Glutamatergic neuron (in vitro differentiated cells): ENCODE measurements at places on chromosomes 1 and 21.

DNA sequence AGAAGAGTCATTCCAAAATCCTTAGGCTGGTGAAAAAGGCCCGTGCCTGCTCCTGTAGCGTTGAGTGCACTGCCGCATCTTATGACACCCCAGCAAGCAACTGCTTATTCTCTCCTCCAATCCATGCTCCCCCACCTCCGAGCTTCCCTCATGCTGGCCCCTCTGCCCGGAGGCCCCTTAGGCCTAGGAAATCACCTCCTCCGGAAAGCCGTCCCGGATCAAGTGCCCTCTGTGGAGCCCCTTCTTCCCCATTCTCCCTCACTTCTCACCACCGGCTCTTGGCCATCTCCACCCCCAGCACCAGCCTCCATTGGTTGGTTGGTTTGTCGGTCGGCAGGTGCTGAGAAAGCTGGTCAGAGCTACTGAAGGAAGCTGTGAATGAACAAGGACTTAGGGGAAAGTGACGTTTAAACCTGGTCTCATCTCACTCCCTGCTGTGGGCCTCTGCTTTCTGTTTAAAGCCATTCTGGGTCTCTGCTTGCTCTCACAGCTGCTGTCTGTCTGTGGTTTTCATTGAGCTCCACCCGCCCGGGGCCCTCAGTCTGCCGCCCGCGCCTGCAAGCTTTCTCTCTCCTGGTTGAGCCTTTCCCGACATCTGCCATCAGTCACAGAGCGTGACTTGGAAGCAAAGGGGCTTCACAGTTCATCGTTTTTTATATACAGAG lies 122.2 kb downstream of the KCNN3 start:
- H3K27ac ChIP-seq: peak overlapping the region; percentile 88
- DNase-seq: peak; percentile 60
- H3K27me3 ChIP-seq: peaks cover 20% of the 10 kb centered on the region
- peaks cover 61% of the 10 kb centered on the region for H3K4me1 ChIP-seq
- peak overlapping the region; percentile 39 for H3K4me3 ChIP-seq
- H3K36me3 ChIP-seq: no peaks in the 10 kb centered on the region

- peaks cover under 1% of the 10 kb centered on the region for H3K36me3 ChIP-seq
- peaks cover 6% of the 10 kb centered on the region for H3K27me3 ChIP-seq
- no peak overlapping the region for H3K4me3 ChIP-seq
- peaks cover 3% of the 10 kb centered on the region for H3K4me1 ChIP-seq
Measured at GRCh38 chr1:231613419-231614349, 12.9 kb upstream of the DISC1 start.

DNA sequence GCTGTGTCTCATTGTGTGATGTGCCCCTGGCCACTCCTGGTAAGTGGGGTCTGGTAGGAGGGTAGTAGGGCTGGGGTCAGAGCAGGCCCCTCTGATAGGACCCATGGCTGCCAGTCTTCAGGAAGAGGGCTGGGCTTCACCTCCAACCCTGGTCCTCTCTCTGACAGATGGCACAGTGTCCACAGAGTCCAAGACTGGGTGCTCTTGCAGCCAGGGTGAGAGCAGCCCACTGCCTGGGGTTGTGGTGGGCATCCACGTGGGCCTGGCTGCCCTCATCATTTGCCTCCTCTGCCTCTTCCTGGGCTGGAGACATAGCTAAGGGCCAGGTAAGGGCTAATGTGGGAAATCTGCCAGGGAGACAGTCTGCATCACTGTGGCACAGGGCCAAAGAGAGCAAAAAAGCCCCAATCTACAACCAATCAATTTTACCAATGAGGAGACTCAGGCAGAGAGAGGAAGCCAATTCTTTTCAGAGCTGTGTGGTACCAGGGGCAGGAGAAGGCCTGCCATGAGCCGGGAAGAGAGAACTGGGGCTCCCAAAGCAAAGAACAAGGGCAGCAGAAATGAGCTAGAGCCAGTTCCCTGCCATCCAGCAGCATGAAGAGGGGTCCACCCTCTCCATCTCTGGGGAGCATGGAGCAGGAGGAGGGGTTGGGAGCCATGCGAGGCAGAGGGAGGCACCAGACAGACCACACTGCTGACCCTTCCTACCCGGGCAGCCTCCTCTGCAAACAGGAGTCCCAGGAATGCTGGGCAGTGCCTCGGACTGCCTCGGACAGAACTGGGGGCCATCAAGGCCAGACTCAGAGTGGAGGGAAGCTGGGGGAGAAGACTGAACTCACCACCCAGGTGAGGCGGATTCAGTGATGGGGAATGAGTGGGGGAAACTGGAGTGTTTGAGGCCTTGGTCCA lies 26.8 kb downstream of the SLC27A3 start:
- peaks cover 15% of the 10 kb centered on the region for H3K27me3 ChIP-seq
- H3K27ac ChIP-seq: no peak overlapping the region
- DNase-seq: no peak
- H3K4me3 ChIP-seq: no peak overlapping the region

GRCh38 chr1:42921769-42922168 lies 36.9 kb downstream of the SLC2A1 start:
- H3K27me3 ChIP-seq: peaks cover 11% of the 10 kb centered on the region
- no peaks in the 10 kb centered on the region for H3K36me3 ChIP-seq
- no peak for DNase-seq
- H3K27ac ChIP-seq: no peak overlapping the region

DNA sequence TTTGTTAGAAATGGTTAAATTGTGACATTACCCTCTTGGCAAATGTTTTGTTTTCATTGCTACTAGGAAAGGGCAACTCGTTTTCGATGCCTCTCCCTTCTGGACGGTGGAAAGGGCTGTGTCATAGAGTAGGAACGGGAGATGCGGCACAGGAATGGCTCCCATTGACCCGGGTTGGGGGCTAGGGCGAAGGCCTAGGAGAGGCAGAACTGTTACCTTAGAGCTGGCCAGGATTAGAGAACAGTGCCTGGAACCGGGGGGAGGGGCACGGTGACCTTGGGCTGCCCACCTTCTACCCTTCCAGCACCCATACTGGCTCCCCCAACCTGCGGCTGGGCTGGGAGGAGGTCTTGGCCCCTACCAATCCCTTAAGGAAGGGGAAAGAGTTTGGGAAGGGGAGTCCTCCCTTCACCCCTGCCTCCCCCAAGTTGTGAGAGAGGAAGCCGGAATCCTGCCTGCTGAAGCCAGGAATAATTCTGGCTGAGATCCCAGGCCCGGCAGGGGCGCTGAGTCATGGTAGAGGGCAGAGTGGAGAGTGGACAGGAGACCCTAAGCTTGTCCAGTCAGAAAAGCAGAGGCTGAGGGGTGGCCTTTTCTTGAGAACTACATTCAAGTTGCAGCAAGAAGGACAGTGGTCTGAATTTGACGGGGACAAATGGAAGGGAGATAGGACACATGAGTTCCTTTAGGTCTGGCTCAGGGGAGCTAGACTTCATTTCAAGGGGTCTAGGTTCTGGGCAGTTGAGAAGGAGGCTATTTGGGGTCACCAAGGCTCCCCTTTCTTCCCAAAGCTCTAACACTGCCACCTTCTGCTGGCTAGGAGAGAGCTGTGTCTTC lies 8.2 kb downstream of the LMNA start:
- H3K27me3 ChIP-seq: peaks cover 7% of the 10 kb centered on the region
- H3K27ac ChIP-seq: peak overlapping the region; percentile 78
- peak overlapping the region; percentile 5 for H3K4me3 ChIP-seq
- H3K36me3 ChIP-seq: no peaks in the 10 kb centered on the region
- no peak for DNase-seq

DNA sequence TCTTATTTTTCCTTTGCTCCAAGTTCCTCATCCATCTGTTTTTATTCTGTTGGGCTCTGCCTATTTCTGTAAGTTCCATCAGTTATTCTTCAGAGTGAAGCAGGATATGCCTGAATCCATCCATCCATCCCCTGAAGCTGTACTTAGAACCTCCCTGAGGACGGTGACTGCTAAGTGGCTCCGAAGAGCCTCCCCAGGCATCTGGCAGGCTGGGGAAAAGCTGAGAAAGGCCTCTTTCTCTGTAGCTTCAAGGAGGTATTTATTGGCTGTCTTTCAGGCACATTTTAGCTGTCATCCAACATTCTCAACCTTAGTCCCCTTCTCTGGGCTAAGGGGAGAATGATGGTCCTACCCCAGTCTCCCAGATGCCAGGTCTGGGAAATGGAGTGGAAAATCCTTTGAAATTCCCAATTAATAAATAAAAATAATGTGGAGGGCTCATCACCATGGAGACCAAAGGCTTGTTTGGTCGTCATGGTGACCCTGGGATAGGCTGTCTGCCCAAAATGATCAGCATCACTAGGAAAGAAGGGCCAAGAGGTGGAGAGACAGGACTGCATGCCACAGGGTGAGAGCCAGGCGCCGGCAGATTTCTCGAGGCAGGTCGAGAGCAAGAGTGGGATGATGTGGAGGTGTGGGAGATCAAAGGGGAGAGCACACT lies 82.0 kb downstream of the UBIAD1 start:
- H3K27me3 ChIP-seq: peaks cover 14% of the 10 kb centered on the region
- H3K4me3 ChIP-seq: peak overlapping the region; percentile 86
- H3K4me1 ChIP-seq: peaks cover 43% of the 10 kb centered on the region
